Stimulated activated CD8-positive, alpha-beta memory T cell treated with anti-CD3 and anti-CD28 coated beads, Interleukin-7, amount 100 ng/mL, for 48 hours (primary cell): ENCODE measurements at places on chromosomes 2 and 18.

GRCh38 chr2:35787302-35788031 is 568.1 kb upstream of the CRIM1 start:
- DNase-seq = no peak

GRCh38 chr2:240420206-240421104 is 15.0 kb upstream of the GPC1 start:
- DNase-seq = no peak

GRCh38 chr2:165239856-165240515 is 772 bp downstream of the SCN2A start:
- no peak for DNase-seq

DNA sequence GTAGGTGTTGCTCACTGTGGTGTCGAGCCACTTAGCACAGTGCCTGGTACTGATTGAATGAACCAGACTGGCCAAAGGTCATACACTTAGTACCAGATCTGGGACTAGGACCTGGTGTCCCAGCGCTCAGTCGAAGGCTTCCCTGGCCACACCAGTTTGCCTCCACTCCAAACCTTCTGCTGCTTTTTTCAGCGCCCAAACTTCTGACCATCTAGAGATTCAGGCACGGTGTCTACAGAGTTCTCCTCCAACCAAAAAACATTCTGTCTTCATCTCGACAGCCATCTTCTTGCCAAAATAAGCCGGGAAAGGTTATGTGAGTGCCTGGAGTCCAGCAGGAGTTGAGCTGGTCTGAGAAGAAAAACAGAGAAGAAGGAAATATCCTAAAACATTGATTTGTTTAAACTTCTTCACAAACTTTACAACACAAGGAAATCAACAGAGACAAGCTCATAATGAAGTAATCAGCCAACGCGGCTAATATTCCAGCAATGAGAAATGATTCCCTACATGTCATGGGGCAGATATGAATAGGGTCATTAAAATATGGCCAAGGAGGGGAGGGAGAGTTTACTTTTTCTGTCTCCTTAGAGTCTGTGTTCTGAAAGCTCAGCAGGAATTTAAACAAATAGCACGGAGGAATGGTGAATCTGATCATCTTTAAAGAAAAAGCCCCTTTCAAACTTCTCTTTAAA is 2.3 kb upstream of the GLI2 start:
- DNase-seq = no peak

DNA sequence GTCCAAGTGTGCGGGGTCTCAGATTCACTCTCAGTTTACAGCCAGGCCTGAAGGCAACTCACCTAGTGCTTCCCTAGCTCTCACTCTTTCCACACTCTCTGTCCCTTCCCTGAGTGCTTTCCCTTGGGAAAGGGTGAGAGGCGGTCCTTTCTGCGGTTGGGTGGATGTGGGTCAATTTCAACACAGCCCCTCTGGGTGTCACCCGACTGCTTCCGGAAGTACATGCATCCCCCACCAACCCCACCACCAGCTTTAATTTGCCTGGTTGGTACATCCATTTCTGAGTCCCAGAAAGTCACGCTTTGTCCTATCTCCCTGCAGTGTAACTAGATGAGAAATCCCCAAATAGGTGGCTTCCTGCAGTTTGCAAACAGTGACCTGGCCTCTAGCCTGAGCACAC is 307.3 kb upstream of the MEIS1 start:
- no peak for DNase-seq

GRCh38 chr2:157971702-157972101 is 95.6 kb upstream of the ACVR1 start:
- no peak for DNase-seq

- no peak for DNase-seq
Measured at GRCh38 chr2:231339316-231339715, 56.2 kb upstream of the B3GNT7 start.

GRCh38 chr2:159201360-159202063 is 85.0 kb downstream of the WDSUB1 start:
- no peak for DNase-seq

- DNase-seq = no peak
Measured at GRCh38 chr2:219126555-219126954, 34.1 kb downstream of the NHEJ1 start.

GRCh38 chr2:23283-23682 is 23.0 kb downstream of the FAM110C start:
- DNase-seq = no peak

DNA sequence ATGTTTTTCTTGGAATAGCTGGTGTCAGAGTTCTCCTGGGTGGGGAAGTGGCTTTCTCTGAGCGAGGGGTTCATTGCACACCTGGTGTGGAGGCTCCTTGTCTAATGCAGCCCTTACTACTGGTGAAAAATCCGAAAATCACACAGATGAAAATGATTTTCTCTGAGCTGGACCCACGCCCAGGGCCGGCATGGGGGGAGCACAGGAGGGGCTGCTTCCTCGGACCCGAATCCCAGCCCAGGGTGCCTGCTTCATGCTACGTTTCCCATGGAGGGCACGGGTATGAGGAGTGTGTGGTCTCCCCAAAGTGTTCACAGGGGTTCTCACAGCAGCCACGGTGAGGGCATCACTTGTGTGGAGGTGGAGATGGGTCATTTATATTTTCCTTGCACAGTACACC is 288.0 kb upstream of the HDAC4 start:
- DNase-seq = no peak

- DNase-seq = no peak
Measured at GRCh38 chr2:195486987-195487644, 169.9 kb upstream of the SLC39A10 start.

- no peak for DNase-seq
Measured at GRCh38 chr2:42848265-42848664, 55.9 kb upstream of the HAAO start.

DNA sequence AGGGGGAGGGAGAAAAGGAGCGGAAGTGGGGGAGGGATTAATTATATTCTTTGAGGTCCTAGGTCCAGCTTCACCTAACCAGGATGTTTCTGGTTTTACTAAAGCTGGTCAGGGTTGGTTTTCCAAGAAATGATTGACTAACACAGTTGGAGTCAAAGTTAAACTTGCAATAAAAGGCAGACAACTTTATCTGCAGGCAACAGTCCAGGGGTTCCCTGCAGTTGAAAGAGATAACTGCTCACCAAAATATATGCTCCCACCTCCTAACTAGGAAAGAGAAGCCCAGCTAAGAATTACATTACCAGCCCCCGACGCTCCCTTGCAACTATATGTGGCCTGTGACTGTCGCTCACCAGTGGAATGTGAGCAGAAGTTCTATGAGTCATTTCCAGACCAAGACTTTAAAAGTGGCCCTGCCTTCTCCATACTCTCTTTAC is 140.0 kb upstream of the PKDCC start:
- no peak for DNase-seq

- DNase-seq = no peak
Measured at GRCh38 chr18:55003695-55004094, 44.4 kb upstream of the CCDC68 start.

DNA sequence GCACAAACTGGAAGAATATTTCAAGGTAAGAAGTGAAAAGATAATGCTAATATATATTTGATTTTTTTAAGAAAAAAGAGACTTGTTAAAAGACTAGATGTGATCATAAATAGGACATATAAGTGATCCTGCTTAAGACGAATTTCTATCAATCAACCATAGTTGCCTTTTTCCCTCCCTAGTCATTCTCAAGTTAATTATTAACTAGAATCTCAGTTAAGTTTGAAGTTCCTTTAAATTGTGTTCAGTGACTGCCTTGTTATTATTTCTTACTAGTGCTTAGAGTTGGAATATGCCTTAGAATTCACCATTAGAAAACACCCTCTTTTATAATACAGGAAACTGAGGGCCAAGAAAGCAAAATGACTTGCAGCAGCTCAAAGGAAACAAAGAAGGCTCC is 141.5 kb upstream of the SP5 start:
- no peak for DNase-seq

DNA sequence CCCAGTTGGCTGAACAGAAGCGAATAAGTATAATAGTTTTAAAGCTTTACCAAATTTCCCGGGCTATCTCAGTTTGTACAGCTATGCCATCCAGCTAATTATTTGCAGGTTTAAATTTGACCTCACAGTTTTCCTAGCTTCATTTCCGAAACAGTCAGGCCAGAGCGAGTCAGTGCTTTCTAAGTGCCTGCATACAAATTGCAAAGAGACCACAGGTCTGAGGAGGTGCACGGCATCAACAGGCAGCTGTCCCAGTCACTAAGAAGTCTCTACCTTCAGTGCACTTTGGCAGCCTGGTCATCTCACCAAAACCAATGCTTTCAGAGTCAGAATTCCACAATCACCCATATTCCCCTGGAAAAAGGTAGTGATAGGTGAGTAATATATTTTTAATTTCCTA is 51.9 kb downstream of the LAMA1 start:
- no peak for DNase-seq

- no peak for DNase-seq
Measured at GRCh38 chr2:65350651-65351056, 81.7 kb downstream of the SPRED2 start.

DNA sequence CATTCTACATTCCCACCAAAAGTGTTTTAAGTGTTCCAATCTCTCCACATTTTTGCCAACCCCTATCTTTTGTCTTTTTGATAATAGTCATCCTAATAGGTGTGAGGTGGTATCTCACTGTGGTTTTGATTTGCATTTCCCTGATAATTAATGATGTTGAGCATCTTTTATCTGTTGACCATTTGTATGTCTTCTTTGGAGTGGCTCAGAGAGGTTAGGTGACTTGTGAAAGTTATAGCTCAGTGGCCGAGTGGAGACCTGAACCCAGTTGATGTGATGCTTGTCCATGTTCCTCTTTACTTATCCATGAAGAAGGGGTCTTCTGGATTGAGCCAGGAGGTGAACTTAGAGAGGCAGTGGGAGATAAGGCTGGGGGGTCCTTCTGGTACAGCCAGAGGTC is 78.8 kb downstream of the DDX1 start:
- no peak for DNase-seq

DNA sequence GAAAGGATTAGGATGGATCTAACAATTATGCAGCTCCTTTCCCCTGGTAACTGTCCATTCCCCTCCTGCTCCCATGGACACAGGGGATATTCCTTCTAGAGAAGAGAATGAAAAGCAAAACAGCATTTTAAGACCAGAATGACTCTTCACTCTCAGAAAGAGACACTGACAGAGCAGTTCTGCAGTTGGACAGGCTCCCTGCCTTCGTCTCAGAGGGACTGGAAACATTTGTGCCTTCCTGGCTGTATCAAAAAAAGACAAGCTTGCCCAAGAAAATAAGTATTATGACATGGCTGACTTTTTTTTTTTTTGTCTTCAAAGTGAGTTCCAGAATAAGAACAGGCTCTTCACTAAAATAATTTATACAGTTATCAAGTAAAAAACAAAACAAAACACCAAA is 9.5 kb downstream of the PID1 start:
- no peak for DNase-seq

DNA sequence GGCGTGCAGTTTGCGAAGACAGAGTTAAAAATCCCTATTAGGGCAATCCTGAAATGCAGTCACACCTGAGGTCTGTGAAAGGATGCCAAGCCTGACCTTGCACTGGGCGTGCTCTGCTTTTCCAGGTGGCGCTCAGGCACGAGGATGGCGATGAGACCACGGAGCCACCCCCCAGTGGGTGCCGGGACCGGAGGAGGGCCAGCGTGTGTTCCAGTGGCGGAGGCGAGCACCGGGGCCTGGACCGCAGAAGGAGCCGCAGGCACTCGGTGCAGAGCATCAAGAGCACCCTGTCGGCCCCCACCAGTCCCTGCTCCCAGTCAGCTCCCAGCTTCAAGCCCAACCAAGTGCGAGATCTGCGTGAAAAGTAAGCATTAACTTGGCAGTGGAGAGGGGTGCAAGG is 203.4 kb downstream of the TPGS2 start:
- no peak for DNase-seq

- DNase-seq = no peak
Measured at GRCh38 chr2:33033606-33034081, 86.9 kb downstream of the LTBP1 start.

- no peak for DNase-seq
Measured at GRCh38 chr18:23924813-23925212, 89.7 kb upstream of the TTC39C start.
